ENCODE measurements at places on chromosomes 5 and 9.

DNA sequence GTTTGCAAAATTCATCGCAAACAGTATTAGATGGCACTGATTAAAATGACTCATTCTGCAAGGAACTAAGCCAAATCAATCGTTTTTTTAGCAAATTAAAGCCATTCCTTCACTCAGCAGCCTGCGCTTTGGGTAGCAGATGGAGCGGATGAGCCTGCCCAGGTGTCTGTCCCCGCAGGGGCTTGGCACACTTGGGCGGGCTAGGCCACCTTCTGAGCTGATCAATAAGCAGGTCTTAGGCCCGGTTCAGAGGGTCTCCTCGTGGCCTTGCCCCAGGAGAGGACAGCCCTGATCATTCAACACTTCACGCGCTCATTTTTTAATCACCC lies 78.0 kb upstream of the FCN1 start:
- DNase-seq = no peak

DNA sequence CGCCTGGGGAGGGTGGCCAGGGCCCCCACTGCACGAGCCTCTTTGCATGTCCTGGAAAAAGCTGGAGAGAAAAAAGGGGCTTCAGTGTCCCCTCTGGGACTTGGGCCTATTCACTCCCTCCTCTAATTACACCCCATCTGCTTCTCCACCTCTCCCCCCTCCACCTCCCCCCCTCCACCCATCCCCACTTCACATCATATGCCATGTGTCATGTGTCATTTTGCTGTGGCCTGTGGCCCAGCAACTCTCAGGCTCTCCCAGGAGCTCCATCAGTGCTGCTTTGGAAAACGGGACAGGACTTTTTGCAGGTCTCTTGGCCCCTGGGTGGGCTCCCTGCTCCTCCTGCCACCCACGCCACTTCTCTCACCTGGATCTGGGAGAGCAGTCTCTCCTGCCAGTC lies 68.7 kb downstream of the NTNG2 start:
- DNase-seq = no peak

DNA sequence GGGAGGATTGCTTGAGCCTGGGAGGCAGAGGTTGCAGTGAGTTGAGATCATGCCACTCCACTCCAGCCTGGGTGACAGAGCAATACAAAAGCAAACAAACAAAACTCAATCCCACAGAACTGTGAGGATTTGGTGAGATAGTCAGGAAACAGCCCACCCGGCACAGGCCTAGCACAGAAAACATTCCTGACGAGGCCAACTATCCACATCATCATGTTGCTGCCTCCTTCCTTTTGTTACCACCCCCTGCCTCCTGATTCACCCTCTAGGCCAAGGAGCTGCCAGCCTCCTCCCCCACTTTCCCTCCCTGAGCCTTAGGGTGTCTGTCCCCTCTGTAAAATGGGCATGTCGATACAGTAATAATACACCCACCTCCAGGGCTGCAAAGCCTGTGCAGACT lies 39.0 kb downstream of the STK10 start:
- no peak for DNase-seq

- no peak for DNase-seq
Measured at GRCh38 chr5:140588311-140589070, 23.9 kb downstream of the SLC35A4 start.

DNA sequence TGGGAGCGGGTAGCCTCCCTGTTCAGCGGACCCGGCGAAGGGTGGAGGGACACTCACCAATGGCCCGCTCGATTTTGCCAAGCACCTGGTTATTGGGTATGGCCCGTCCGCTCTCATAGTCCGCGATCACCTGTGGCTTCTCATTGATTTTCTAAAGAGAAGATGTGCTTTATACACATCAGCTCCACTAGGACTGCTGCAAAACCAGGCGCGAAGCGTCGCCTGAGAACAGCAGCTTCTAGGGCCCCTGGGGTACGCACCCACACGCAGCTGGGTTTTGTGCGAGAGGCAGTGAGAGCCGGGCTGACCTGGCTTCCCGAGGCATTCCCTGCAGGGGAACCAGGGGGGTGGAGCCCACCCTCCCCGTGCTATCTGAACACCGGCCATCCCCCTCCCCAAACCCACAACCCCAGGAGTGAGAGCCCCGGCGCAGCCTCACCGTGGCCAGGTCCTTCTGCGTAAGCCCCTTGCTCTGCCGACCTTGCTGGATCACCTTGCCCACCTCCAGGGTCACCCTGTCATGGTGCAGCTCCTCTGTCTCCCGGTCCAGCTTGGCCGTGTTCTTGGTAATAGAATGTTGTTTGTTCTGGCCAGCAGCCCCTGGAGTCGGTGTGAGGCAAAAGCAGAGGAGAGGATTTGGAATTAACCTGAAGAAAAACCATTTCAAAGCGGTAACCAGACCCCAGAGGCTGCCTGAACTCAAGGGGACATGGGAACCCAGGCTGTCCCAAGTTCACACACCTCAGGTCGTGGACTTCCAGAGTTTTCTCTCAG lies 3.1 kb downstream of the EDF1 start:
- DNase-seq = no peak

DNA sequence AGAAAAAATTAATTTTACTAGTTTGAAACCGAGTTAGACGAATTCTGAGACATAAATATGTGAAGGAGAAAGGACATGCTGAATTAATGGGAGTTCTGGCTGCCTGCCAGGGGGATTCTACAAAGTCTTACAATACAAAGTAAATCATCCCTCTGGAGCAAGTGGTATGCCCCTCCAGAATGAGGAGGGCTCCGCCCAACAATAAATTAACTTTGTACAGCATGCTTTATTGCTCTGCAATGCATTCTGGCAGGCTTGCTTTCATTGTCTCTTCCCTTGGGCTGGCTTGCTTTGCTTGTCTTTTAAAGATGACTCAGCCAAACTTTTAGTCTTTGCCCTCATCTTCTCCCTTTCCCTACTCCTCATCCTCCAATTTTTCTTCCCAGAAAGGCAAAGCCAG lies 11.7 kb upstream of the PCDHB1 start:
- DNase-seq = peak; percentile 52
